Hematopoietic multipotent progenitor cell treated with erythropoietin and hydrocortisone succinate and interleukin-3 and kit ligand, for 8 days (in vitro differentiated cells): ENCODE measurements at places on chromosomes 2 and 18.
A peak's percentile ranks its signal among the peaks of the same experiment; 100 is the strongest.

- no peak for DNase-seq
Observed at GRCh38 chr2:12607971-12608370, 108.8 kb upstream of the TRIB2 start.

DNA sequence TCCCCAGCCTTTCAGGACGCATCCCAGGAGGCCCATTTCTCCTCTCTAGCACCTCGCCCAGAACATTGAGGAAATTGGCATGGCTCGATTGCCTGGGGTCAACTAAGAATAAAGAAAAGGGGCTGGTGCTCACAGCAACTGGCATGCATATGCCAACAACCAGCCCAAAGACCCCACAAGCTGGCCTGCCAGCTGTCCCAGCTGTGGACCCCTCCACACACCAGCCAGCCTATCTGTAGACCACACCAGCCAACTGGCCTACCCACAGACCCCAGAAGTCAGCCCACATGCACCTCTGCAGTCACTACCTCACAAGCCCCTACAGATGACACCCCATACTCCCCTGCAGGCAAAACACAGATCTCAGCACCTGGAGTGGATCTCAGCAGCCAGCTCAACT is 123.8 kb upstream of the ID2 start:
- no peak for DNase-seq

DNA sequence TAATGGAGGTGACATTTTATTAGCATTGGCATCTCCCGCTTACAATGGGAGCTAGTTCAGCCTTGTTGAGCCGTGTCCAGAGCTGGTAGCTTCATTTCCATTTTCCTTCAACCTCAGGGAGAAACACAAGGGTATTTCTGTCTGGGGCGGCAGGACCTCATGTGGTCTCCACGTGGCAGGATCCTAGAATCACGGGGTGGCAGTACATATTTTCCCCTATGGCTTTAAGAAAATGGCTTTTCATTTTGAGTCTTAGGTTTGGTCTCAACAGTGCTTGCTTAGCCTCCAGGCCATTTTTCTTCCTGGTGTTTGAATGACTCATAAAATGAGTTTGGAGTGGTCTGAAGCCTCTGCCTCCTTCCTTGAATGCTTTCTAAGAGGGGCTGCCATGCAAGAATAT is 20.3 kb downstream of the CABLES1 start:
- DNase-seq = no peak

GRCh38 chr2:151508519-151508918 is 98.8 kb downstream of the RIF1 start:
- no peak for DNase-seq

- no peak for DNase-seq
Observed at GRCh38 chr2:149687052-149687427, 99.5 kb upstream of the MMADHC start.

- DNase-seq = no peak
Observed at GRCh38 chr2:47528874-47529273, 125.9 kb downstream of the MSH2 start.

GRCh38 chr2:192978395-192978794 is 783.7 kb upstream of the TMEFF2 start:
- no peak for DNase-seq

DNA sequence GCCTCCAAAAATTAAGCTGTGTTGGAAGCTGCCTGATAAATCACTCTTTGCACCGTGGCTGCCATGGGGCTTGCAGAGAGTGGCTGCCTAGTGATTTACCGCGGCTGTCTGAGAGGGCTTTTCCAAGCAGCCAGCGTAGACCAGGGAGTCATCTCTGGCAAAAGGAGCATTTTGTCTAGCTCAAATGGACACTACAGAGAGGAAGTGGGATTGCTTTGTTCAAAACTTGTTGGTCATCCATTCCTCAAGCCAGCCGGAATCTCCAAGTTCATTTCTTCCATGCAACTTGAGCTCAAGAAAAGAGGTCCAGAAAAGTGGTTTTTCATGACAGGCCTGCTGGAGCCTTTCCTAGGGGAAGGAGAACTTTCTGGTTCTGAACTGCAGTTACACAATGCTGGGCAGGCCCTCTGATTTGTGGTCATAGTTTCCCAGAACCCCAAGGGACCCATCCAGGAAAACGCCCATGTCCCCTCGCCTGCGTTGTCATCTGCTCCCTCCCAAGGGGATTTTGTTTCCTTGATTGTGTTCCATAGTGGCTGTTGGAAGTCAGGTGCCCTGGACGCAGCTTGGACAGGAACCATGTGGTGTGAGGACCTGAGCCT is 108.1 kb downstream of the TRIB2 start:
- DNase-seq = no peak

- no peak for DNase-seq
Observed at GRCh38 chr2:82234283-82234874, 1929.8 kb upstream of the LRRTM1 start.

GRCh38 chr18:12751891-12752290 is 49.0 kb downstream of the PSMG2 start:
- no peak for DNase-seq

GRCh38 chr2:165305391-165306096 is 66.3 kb downstream of the SCN2A start:
- DNase-seq = peak; percentile 5

DNA sequence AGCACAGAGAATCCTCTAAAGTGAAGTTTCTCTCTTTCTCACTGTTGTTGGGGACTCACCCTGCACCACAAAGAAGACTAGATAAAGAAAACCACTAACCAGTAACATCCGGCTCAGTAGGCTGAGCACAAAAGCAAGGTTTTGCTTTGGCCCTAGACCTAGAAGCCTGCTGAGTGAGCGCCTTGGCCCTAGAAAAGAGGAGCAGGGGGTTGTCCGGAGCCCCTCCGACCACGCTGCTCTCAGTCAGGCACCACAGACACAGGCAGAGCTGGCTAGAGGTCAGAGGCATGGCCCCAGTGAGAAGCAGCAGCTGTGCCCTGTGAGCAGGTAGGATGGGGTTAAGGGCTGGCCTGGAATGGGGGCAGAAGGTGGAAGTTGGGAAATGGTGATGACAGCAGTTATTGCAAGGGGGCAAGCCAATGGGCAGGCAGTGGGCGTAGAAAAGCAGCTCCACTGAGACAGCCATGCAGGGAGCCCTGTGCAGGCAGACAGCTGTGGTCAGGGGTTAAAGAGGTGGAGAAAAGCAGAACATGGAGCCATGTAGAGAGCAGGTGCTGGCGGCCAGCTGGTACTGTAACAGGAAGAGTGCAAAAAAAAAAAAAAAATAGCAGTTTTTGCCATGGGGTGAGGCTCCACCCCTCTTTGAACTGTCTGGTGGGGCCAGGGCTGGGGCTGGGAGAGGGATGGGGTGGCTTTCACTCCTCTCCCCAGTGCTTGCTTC is 36.9 kb upstream of the SLC14A1 start:
- peak; percentile 87 for DNase-seq

DNA sequence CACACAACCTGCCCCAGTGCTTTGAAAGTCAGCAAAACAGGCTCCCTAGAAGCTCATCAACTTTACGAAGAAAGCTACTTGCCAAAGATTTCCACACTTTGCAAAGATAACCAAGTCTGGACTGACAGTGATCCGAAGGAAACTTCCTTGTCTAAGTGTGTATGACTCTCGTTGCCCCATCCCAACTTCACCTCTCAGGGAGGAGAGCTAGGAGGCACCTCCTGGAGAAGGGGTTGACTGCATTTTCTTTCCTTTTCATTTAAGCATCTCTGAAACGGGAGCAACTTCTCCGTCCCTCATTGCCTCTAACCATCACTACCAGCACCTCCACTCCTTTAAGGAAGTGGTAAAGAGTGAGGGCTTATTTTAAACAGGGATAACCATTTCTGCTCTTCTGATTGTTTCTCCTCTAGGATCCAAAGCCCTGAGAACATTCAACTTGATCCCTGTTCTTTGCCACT is 7.0 kb downstream of the ZEB2 start:
- no peak for DNase-seq

DNA sequence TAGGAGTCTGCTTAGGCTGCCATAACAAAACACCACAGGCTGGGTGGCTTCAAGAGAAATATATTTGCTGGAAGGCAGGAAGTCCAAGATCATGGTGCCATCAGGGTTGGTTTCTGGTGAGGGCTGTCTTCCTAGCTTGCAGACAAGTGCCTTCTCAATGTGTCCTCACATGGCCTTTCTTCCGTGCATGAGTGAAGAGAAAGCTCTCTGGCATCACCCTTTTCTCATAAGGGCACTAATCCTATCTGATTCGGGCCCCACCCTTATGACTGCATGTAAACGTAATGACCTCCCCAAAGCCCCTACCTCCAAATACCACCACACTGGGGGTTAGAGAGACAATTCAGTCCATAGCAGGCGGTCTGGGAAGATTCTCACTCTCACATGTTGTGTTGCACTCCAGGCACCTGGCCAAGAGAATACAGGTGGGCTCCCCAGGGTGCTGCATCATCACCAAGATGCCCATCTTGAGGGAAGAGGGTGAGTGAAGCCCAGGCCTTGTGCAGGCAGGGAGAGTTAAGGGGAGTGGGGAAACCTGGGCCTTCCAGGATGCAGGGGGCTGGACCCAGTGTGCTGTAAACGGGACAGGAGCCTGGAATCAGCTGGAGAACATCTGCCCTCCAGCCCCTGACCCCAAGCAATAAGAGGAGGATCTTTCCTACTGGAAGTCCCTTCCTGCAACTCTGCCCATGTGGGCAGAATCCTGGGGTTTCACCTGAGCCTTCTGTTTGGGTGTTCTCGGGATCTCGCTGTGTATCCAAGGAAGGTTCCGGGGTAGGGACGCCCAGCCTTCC is 10.2 kb downstream of the CATIP start:
- DNase-seq = no peak

GRCh38 chr2:193523662-193524061 is 1328.9 kb upstream of the TMEFF2 start:
- no peak for DNase-seq

- DNase-seq = no peak
Observed at GRCh38 chr18:44725300-44726058, 44.8 kb downstream of the SETBP1 start.

GRCh38 chr2:120748741-120749140 is 13.1 kb downstream of the GLI2 start:
- DNase-seq = no peak

DNA sequence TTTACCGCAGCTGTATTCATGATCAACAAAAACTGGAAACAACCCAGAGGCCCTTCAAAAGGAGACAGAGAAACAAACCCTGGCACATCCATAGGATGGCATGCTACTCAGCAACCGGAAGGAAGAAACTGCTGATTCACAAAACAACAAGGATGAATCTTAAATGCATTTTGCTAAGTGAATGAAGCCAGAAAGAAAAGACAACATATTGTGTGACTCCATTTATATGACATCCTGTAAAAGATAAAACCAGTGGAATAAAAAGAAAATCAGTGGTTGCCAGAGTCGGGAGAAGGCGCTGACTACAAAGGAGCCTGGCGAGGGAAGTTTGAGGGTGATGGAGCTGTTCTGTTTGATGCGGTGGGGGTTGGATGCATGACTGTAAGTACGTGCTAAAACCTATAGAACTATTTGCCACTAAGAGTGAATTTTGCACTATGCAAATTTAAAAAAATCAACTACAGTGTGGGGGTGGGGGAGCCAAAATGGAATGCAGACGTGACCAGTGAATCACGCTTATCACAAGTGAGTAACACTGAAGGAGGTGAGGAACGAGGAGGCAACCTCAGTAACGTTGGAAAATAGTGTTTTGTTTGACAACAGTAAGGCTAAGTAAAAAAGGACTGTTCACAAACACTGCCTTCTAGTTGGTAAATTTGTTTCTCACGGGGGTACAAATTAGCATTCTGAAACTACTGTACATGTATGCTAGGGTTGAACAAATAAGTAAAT is 108.9 kb downstream of the INHBB start:
- DNase-seq = no peak

DNA sequence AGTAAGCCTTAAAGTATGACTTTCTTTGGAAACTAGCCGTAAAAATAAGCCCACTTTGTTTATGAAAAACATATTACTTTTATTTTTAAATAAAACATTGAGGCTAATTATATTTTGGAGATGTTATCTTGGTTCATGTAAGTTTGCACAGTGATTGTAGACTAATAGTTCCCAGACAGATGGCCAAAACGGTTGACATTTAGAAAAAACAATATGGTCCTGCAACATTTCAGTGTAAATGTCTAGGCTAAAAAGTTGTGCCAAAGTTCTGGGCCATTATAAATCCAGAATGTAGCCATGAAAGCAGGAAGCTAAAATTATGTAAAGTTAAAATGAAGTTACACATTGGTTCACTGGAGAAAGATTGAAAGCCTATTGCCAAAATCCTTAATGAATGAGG is 43.6 kb downstream of the SLC5A7 start:
- no peak for DNase-seq

- DNase-seq = no peak
Observed at GRCh38 chr2:24509840-24510239, 18.8 kb downstream of the NCOA1 start.

- peak; percentile 12 for DNase-seq
Observed at GRCh38 chr2:122368576-122369243, 613.3 kb downstream of the TSN start.

GRCh38 chr2:72133721-72134407 is 13.8 kb downstream of the CYP26B1 start:
- no peak for DNase-seq

DNA sequence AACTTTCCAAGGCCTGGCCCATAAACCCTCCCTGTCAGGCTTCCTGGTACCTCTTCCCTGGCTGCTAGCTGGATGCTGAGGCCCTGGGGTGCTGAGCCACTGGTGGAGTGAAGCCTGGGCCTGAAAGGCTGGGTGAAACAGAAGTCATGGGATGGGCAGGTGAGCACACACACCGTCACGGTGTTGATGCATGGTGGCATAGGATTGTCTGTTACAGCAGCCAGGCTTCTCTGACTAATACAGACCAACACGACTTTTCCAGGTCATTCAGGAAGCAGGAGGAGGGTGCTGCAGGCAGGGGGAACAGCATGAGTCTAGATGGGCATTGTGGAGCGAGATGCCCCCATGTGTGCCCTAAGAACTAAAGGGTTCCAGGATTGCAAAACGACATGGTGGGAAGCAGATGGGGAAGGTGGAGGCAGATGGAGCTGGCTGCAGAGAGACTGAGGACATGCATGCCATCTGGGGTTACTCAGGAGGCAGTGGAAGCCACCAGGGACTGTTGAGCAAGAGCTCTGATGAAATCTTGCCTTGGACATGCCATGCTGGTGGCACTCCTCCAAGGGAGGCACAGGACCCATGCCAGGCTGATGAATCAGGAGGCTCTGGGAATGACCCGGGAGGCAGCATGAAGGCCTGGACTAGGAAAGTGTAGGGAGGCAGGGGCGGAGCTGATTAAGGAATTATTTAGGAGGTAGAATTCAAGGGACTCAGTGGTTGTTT is 480.9 kb downstream of the TSN start:
- no peak for DNase-seq

GRCh38 chr18:46332921-46333341 is 228.7 kb downstream of the HAUS1 start:
- no peak for DNase-seq

DNA sequence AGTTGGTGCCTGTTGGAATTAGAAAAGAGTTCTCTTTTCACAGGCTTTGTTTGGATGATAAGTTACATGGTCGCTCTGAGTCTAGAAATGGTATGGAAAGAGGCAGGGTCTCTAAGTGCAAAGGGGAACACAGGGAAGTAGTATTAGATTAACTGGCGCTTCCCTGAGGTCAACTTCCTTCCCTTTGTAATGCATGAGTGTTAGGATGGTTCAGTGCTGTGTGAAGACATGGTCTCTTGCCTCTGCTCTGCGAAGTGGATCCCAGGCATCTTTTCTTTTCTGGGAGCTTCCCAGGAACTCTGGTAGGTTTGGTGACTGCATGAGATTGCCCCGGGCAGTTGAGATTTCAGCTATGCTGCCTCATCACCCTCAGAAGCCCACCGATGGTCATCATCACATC is 170.3 kb downstream of the MIB1 start:
- no peak for DNase-seq

- DNase-seq = peak; percentile 65
Observed at GRCh38 chr18:72762515-72763122, 105.2 kb downstream of the NETO1 start.

GRCh38 chr18:79283131-79283810 is 112.5 kb upstream of the NFATC1 start:
- no peak for DNase-seq

- DNase-seq = no peak
Observed at GRCh38 chr2:118689456-118689855, 158.0 kb downstream of the EN1 start.
